Left ventricle myocardium inferior (tissue), 1 donor: ENCODE measurements at places on chromosomes 4 and X. TPM values are rescaled to one million over a fixed set of nuclear protein-coding genes. Genes with fewer than 3 reads are reported as not detected.

- peak; percentile 29 for DNase-seq
Observed at GRCh38 chrX:154046031-154046781, 26.5 kb upstream of the IRAK1 start.

GRCh38 chrX:40096395-40097091 lies 1.2 kb downstream of the BCOR start:
- DNase-seq, result peak; percentile 51

- peak; percentile 80 for DNase-seq
Observed at GRCh38 chr4:185542626-185543315, 7.5 kb upstream of the PDLIM3 start.

Gene CHM
- total RNA-seq, result 13.1 TPM

Gene TEX13B
- not detected for total RNA-seq

Gene PPBP
- 1.2 TPM for total RNA-seq

Gene NDST3
- total RNA-seq, result not detected

Gene CLGN
- 47.0 TPM for total RNA-seq
